NCI-H1436 treated with DMSO at 0.1 percent for 48 hours (cell line): ENCODE measurements at places on chromosomes 2 and 18.

DNA sequence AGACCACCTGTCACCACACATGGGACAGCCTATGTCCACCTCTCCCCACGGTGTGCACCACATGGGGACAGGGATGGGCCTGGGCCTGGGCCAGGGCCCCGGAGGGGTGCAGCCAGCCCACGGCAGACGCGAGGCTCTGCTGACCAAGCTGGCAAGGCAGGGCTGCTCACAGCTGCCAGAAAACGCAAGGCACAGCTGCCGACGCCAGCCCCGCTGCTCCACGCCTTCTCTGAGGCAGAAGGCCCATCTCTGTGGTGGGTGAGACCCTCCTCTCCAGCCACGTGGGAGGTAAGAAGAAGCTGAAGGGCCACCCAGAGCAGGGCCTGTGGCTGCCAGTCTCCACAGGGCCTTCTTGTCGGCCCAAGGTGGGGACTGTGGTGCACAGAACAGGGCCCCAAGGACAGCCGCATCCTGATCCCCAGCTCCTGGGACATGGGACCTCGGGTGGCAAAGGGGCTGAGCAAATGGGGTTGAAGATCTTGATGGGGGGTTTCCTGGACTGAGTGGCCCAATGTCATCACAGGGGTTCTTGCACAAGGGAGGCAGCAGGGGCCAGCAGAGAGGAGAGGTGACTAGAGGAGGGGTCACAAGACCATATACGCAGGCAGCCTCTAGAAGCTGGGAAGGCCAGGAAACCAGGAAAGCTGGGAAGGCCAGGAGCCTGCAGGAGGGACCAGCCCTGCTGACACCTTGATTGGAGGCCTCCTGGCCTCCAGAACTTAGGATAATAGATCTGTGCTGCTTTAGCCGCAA, 72.3 kb downstream of the NDUFA10 start:
- DNase-seq = no peak

GRCh38 chr2:70029814-70030409, 57.4 kb upstream of the PCBP1 start:
- DNase-seq = no peak

GRCh38 chr2:98324181-98324580, 22.1 kb upstream of the CNGA3 start:
- DNase-seq = no peak

DNA sequence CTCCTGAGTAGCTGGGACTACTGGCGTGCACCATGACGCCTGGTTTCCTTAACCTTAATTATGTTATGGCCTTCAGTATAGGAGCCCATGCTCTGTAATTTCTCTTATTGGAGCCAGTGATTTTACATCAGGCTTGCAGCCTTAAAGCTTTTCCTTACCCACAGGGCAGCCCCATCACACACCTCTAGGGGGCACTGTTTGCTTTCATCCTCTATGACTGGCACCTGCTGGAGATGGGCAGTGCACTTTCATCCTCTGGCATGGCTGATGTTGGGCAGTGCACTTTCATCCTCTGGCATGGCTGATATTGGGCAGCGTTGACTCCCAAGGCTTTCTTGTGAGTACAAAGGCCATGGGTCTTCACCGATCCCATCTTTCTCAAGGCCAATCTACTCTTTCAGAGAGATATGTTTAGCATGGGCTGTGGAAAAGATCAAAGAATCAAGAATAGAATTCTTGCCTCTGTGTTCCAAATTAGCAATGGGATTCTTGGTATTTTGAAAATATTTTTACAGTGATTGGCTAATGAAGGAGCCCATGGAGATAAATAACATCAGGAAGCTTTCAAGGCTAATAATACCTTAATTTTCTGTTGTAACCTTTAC, 80.7 kb upstream of the MEX3C start:
- DNase-seq = no peak

- no peak for DNase-seq
These were observed 556 bp downstream of the DNMT3A start for GRCh38 chr2:25341011-25341727.
